ENCODE measurements at places on chromosomes 12 and 14.
A peak's percentile ranks its signal among the peaks of the same experiment; 100 is the strongest.

DNA sequence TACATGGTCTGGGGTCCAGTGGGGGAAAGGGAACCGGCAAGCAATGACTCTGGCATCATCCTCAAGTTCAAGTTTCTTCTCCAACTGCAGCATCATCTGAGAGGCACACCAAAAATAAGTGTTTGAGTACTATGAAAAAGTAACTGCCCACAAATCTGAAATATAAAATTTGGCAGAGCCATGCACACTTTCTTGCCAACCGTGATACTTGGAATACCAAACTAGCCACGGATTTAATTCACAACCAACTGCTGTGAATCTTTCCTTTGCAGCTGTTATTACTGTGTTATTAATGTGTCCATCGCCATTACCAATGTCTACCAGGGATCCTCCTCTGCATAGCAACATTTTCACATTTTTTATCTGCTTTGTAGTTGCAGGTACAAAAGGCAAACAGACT, 74.6 kb downstream of the GXYLT1 start:
- DNase-seq: no peak

- DNase-seq: no peak
Observed at GRCh38 chr12:30989754-30990153, 63.2 kb downstream of the TSPAN11 start.

DNA sequence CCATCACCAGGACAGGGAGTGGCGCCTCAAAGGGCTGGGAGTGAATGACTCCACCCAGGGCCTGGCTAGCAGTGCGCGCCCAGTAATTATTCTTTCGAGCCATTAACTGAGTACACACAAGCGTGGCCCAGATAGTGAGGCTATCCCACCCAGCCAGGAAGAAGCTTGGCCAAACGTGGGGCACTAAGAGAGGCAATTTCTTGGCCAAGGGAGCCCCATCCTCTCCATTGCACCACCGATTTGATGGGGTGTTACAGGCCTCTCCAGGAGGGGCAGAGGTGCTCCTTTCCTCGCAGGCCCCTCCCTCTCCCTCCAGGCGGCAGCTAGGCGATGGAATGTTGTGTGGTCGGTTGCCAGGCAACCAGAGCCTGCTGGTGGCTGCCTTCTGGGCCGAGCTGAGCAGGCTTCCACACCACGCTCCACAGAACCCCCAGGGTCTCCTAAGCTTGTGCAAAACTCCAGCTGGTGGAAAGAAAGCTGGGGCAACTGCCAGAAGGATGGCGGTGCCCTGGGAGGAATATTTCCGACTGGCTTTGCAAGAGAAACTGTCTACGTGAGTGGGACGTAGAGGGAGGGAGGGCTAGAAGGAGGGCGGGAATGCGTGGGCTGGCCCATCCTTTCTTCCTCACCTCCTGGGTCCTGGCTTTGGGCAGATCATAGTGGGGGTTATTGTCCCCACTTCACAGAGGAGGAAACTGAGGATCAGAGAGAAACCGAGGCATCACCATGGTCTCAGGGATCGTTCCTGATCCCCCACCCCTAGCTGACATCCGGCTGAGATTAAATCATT, at the start of gene CFAP73:
CFAP73 (plus strand) TSS at position 364 of the 790 bp plus-strand sequence; CDS start at position 498, 134 bp downstream.
- DNase-seq: no peak

DNA sequence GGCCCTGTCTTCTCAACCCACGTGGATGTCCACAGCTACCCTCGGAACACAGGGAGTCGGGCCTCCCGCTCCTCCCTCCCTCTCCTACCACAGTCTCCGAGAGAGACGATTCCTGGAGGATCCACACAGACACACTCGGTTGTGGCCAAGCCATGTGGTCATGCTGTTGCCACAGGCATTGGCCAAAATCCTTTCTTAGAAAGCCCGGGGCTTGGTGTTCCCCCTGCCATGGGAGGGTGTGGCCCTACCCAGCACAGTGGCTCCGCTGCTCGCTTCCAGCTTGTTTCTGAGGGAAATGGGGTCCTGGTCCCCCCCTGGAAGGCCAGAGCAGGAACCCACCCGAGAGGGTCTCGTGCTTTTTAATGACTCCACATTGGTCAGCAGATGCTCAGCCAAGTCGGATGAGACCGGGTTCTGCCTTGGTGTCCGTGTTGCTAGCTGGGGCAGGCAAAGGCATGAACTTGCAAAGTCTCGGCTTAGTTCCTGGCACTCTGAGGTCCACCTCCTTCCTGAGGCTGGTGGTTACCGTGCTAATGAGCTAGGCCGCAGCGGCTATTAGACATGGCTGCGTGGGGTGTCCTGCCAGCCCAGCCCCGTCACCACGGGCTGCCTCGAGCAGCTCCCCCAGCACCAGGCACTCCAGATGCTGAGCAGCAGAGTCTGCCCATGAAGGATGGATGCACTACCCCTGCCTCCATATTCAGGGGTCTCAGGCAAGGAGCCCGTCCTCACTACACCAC, 46.8 kb upstream of the MEG3 start:
- DNase-seq: no peak

- DNase-seq: peak; percentile 5
Observed at GRCh38 chr12:10094646-10095395, 4.0 kb downstream of the CLEC1A start.

DNA sequence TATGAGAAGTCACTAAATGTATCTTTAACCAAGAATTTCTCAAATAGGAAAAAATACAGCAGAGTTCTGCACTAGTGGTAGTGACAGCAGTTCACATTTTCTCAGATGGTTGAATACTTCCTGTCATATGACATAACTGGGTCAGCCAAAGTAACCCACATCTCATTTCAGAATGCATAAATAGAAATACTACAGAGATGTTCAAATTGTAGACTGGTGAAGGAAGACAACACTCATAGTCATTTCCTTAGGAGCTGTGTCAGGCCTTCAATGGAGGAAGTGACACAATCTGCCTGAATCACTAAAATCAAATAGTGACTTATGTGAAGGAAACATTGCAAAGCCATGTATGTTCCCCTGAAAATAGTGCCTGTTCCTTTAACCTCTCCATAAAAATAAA, 32.4 kb downstream of the FERMT2 start:
- peak; percentile 78 for DNase-seq

DNA sequence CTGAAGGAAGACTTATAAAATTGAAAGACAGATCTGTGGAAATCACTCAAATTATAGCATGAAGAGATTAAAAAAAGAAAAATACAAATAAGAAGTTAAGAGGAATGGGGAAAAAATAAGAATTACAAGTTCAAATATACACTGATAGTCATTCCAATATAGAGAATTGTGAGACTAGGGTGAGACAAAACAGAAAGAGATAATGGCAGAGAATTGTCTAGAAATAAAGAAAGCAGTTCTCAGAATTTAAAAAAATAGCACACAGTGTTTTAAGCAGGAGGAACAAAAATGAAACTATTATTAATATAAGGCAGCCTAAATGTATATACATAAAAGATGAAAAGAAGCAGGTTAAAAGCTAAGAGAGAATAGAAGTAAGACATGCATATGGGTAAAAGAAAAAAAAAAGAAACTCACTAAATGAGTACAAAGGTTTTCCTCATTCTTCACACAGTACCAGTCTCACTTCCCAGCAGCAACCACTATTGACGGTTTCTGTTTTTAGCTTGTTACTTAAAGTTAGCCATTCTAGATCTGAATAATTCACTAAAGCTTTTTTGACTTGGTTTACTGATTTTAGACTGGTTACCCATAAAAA, 31.1 kb downstream of the SLC38A4 start:
- DNase-seq: no peak

DNA sequence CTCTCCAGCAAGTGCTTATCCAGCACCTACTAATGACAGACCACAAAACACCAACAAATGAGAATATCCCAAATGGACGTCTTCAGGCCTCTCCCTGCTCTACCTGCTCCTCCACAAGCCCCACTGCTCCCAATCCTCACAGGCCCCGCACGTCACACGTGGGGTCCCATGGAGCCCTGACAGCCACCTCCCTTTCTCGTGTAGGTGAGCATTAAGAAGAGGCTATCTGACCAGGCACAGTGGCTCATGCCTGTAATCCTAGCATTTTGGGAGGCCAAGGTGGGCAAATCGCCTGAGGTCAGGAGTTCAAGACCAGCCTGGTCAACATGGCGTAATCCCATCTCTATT, 5.4 kb downstream of the RIMBP2 start:
- DNase-seq: no peak

- no peak for DNase-seq
Observed at GRCh38 chr12:65609359-65609771, 214.9 kb upstream of the HMGA2 start.

DNA sequence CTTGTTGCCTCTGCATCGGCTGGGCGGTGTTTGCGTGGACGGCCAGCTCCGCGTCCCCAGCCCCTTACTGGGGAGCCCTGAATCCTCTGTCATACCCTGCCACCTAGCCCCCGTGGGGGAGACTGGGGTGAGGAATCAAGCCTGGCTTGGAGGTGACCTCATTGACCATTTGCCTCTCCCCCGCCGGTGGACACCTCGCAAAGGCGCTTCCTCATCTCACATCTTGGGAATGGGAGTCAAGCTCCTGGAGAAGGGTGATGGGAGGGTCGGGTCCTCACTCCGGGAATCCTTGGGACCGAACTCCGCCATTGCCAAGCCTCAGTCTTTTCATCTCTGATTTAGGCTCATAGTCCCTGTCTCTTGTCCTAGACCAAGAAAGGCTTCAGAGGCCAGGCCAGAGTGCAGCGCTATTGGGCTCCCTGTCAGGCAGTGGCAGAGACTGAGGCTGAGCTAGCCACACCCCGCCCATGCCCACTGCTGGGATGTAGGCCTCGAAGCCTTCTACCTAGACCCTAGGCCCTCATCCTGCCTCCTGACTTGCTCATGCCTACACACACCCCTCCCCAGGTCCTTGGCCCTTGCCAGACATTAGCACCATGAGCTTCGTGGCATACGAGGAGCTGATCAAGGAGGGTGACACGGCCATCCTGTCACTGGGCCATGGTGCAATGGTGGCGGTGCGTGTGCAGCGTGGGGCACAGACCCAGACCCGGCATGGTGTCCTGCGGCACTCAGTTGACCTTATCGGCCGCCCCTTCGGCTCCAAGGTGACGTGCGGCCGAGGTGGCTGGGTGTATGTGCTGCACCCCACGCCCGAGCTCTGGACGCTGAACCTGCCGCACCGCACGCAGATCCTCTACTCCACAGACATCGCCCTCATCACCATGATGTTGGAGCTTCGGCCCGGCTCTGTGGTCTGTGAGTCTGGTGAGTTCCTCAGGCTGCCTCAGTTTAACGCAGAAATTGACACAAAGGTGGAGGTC, 678 bp downstream of the TRMT61A start:
- DNase-seq: no peak

DNA sequence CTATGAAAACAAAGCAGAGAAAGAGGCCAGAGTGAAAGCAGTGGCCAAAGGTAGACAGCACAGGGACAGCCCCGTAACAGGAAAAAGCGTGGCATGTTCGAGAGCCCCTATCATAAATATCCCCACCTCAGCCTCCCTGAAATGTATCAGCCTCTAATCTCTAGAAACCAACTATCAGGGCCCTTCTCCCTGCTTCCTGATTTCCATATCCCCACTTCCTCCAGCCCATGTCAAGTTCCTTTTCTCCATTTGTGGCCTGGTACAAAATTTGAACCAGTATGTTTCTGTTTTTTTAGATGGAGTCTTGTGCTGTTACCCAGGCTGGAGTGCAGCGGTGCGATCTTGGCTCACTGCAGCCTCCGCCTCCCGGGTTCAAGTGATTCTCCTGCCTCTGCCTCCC, 16.9 kb downstream of the DEPDC4 start:
- no peak for DNase-seq

DNA sequence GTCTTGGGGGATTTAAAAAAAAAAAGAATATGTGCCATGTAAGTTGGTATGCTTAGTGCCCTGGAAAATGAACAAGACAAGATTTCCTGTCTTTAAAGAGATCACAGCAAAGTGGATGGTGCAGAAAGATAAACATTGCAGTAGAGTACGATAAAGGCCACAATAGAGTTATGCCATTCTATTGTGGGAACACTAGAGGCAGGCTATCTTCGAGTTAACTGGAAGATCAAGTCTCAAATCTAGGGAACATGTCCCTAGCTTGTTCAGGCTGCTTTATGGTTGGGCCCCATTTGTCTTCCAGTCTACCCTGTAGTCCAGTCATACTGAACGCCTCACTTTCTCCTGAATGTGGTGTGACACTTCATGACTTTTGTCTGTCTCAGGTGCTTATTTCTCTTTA, 18.7 kb upstream of the CCT2 start:
- no peak for DNase-seq

DNA sequence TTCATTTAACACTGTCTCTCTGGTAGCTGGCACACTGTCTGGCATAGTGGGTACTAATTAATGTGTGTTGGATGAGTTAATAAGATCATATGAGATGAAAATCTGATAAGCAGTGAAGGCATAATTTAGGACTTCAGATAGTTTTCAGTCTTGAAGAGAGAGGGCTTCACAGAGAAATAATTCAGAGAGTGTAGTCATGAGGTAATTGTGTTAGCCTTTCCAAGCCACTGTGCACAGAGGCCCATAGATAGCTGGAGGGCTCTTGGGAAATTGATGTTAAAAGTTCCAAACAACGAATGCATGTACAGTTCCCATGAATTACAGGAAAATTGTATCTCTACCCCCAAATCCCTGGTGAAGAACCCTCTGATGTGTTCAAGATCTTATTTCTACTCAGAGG, 133.8 kb upstream of the HMGA2 start:
- DNase-seq: no peak

DNA sequence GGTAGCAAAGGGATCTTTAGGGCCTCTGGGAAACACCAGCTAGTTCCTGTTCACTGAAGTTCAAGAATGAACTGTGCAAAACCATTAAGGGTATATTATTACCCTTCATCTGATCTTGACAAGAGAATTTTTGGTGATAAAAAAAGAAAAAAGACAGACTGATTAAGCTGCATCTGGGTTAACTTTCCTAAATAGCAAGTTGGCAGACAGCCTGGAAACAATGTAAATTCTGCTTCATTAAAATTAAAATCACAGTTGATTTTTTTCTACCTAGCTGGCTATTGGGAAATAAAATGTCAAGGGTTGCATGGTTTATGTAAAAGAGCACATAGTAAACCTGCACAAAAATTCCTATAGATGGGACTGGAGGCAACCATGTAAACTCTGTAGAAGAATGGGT, 126.6 kb upstream of the PRKD1 start:
- DNase-seq: no peak

- DNase-seq: no peak
Observed at GRCh38 chr12:5461966-5462365, 30.1 kb downstream of the NTF3 start.

- DNase-seq: no peak
Observed at GRCh38 chr12:124497039-124497438, 70.4 kb downstream of the NCOR2 start.

- DNase-seq: no peak
Observed at GRCh38 chr14:23175823-23176222, 7.6 kb downstream of the SLC7A8 start.

DNA sequence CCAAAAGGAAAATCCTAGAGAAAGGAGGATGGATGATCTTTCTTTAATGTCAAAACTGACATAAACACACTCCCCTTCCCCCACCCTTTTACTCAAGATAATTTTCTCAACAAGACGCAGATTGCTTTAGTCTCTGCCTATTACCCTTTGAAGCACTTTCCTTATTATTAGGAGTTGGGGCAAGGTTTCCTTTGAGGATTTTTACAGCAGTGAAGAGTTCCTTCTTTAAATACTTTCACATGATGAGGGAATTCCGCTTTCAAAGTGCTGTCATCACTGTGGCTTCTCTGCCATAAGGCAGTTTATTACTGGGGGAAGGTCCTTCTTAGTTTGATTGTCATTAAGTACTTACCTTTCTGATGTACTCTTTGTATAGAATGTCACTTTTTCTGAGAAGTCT, 172.1 kb downstream of the MSRB3 start:
- no peak for DNase-seq
